ENCODE measurements at places on chromosomes 11 and 22. TPM values are rescaled to one million over a fixed set of nuclear protein-coding genes. Genes with fewer than 3 reads are reported as not detected.

GRCh38 chr22:25318081-25318823, 98.8 kb downstream of the CRYBB2 start:
- DNase-seq = no peak

The CHRNA10 gene
- total RNA-seq = 4.0 TPM

The MYO18B gene
- not detected for total RNA-seq

The AIFM3 gene
- total RNA-seq = 0.33 TPM

DNA sequence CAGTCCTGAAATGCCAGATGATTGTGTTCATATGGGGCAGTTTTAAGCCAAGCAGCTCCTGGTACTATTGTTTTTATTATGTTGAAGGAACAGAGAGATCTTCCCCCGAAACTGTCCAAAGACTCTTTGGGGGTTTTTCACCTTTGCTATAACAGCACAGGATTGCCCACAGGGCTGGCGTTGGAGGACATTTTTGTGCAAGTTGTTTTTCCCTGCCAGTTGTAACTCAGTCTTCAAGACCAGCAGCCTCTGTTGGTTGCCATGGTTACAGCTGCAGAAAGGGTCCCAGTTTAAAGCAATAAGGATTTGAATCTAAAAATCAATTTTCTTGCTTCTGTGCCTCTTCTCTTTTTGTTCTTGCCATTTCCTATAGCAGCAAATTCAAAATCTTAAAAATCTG, 45.4 kb upstream of the YWHAH start:
- no peak for DNase-seq

- peak; percentile 91 for DNase-seq
Measured at GRCh38 chr22:36853407-36854099, 7.3 kb upstream of the NCF4 start.

DNA sequence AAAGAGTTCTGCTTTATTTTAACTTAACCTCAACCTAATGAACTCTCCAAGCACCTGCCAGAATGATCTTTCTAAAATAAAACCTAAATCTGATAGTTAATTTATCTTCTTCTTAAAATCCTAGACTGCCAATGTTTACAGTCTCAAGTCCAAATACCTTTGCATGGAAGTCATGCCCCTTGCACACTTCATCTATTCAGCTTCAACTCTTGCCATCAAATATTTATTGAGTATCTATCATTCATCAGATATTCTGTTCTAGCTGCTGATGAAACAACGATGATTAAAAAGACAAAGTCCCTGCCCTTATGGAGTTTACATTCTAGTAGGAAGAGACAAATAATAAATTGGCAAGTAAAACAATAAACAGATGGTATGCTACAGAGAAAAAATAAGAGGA, 101.7 kb downstream of the APOL5 start:
- no peak for DNase-seq

The OR52I2 gene
- not detected for total RNA-seq

The SAA4 gene
- total RNA-seq = 0.93 TPM

GRCh38 chr11:76640501-76640900, 30.0 kb downstream of the LRRC32 start:
- DNase-seq = no peak

- no peak for DNase-seq
Measured at GRCh38 chr11:72228844-72229231, 4.3 kb downstream of the INPPL1 start.

The PARVA gene
- 0.93 TPM for total RNA-seq

The SLC22A6 gene
- total RNA-seq = not detected

DNA sequence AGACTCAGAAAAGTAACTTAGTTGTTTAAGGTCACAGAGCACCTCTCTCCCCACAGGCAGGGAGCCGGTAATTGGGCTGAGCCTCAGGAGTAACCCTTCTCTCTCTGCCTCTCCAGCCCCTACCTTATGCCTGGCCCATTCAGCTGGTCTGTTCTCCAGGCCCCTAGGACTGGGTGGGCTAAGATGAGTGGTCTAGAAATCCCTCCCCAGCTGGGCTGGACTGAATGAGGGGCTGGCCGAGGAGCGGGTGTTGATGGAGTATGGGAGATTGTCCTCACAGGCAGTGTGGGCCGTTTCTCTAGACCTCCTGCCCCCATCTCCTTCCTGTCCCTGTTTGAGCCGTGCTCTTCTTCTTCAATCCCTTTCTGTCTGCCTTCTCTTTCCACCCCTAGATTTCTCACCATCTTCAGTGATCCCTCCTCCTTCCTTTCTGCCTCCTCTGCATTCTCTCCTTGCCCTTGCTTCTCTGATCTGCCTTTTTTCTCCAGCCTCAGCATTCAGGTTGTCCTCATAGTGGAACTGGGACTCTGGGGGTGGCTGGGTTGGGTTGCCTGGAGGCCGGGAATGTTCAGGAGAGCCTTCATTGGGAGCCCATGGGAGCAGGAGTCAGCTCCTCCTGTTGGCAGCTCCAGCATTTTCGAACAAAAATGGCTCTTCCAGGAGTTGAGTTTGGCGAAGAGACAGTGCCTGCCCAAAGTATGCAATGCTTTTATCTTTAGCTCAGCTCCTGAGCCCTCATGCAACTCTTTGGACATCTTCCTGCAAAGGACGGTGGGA, 7.6 kb downstream of the ST3GAL4 start:
- DNase-seq = no peak

GRCh38 chr11:2444821-2445745, at the start of gene KCNQ1:
Gene KCNQ1 (plus strand): TSS chr11:2445008. CDS start chr11:2445099, 91 bp downstream.
- DNase-seq = no peak

- DNase-seq = no peak
Measured at GRCh38 chr11:35398881-35399280, 20.5 kb downstream of the SLC1A2 start.

DNA sequence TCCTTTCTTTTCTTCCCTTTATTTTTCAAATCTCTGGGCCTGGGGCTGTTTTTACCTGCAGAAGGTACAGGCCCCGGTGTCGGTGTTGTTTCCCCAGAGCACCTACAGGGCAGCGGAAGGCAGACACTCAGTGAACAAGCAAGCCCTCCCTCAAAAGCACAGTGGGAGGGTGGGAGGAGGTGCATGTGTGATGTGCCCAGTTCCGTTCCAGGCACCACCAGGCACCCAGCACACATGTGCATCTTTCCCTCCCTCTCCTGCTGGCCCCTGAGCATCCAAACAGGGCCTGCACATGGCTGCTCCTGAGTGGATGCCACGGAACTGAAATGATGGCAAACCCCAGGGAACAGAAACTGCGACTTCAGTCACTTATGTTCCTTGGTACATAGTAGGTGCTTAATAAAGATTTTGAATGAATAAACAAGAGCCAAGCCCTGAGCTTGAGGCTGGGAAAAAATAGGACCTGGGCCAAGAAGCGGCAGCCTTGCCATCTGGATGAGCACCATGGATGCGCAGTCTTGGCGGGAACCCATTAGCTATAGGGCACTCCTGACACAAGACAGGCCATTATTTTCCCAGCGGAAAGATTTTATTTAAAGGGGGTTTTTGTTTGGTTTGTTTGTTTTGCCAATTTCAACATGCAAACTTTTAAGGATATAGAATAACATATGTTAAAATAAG, 47.8 kb downstream of the ARRB1 start:
- no peak for DNase-seq

GRCh38 chr11:2132874-2133240, 6.3 kb downstream of the IGF2 start:
- no peak for DNase-seq

DNA sequence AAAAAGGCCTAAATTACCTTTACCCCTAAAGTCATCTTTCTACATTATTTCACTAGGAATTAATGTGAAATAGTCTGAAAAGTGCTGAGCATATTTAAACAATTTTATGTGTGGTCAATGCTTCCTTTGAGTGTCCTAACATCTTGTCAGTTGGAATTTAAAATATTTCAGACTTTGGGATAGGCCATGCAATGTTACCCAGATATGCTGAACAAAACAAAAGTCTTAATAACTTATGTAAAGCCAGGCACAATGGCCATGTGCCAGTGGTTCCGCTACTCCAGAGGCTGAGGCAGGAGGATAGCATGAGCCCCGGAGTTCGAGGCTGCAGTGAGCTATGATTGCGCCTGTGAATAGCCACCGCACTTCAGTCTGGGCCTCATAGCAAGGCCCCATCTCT, 137.4 kb downstream of the CADM1 start:
- no peak for DNase-seq

DNA sequence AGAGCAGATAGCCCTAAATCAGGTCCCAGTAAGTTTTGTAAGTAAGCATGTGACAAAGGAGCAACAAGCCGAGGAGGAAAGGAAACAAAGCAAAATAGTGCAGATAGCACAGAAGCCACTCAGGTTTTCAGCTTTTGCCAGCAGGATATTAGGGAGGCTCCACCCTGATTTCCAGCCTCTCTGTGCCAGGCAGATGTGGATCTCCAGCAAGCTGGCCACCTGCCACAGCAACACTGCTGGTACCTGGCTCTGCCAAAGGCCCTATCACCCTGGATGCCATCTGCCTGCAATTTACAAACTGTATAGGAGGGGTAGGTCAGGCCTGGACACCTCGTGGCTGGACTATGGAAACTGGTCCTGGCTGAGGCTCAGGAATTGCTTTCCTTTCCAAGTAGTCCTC, 12.2 kb upstream of the NNMT start:
- DNase-seq = no peak

DNA sequence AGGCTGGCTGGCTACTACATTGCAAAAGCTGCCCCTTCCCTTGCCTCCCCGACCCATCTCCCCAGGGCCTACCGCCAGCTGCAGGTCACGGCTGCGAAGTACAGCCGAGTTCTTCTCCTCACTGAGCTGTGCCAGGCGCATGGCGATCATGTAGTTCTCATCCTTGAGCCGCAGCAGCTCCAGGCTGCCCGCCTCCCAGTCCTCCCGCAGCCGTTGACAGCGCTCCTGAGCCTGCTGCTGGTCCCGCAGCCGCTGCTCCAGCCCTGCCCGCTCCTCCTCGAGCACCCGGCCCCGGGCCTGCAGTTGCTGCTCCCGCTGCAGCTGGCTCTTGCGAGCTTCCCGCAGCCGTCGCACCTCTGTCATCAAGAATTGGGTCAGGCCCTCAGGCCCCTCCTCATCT, 3.3 kb downstream of the CARD10 start:
- no peak for DNase-seq

- no peak for DNase-seq
Measured at GRCh38 chr11:45860348-45860747, 13.1 kb downstream of the CRY2 start.

The TSSK2 gene
- not detected for total RNA-seq

All from T-cell (primary cell).